ENCODE measurements at places on chromosomes 4 and X.

GRCh38 chr4:77433418-77433733, 172.2 kb upstream of the CXCL13 start:
- DNase-seq: no peak

DNA sequence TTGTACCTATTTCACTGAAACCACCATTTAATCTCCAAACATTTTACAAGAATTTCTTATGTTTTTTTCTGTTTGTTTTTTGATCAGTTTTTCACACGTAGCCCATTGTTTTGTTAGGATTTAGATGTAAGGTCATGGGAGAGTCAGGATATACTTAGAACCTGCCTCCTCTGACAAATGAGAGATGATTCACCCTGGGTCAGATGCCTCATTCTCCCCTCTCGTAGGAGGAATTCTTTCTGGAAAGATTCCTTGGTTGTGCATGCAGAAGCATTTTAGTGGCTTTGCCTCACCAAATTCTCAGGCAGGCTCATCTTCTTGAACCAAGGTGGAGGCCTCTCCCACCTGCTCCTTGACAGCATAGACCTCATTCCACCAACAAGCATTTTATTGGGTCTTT, 599.3 kb downstream of the SPRY1 start:
- DNase-seq: no peak

DNA sequence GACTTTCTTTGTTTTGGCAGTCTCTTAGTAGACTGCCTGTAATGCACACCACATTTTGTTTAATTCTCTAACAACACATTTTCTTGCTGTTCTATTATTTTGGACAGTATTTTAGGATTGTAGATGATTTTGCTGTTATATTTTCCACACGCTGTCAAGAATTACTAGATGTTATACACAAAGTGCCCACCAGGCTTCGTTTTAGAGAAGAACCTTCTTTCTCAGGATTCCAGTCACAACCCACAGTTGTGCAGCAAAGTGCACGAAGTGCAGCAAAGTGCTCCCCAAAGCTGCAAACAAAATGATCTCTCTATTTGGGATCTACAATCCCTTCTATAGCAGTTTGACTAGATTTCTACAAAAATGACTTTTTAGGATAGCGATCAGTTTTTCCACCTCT, 2.4 kb downstream of the ZNF141 start:
- DNase-seq: no peak

- DNase-seq: no peak
Observed at GRCh38 chr4:153603258-153603657, 80.8 kb upstream of the TLR2 start.

GRCh38 chrX:30572004-30572403, 5.6 kb downstream of the TASL start:
- no peak for DNase-seq

DNA sequence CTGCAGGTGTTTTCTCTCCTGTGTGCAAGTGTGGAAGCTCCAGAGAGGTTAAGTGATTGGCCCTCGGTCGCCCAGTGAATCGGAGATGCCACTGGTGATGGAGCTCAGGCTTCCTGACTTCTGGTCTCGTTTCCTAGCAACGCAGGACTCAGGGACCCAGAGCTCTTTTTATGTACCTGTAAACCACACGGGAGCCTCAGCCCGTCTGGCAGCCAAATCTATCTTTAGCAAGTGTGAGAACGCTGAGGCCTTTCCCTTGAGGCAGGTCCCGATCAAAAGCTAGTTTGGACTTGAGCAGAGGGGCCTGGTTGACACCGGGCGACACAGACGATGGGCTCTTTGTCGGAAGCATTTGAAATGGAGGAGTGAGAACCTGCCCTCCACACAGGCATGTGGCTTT, 116.8 kb downstream of the SORCS2 start:
- no peak for DNase-seq

DNA sequence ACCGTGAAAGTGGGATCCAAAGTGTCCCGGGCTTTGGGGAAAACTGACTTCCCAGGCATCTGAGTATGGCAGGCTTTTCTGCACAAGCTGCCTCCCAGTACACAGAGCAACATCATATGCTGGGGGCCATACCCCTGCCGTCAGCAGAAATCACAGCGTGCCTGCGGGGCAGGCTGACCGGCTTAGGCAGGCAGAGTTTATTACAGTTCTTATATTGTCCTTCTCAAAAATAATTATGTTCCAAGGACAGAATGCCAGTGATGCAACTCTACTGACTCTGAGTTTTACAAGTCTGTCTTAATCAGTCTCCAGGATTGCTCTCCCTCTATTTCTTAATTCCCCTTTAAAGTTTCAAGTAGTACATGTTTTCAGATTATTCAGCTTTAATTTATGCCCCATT, 37.0 kb downstream of the IL21 start:
- DNase-seq: no peak

GRCh38 chr4:162456106-162456505, 292.3 kb upstream of the FSTL5 start:
- no peak for DNase-seq

- DNase-seq: no peak
Observed at GRCh38 chrX:153674219-153674851, 722 bp upstream of the PNCK start.

- DNase-seq: no peak
Observed at GRCh38 chrX:1391370-1391706, 575 bp downstream of the SLC25A6 start.

GRCh38 chrX:95950679-95951078, 734.0 kb upstream of the DIAPH2 start:
- DNase-seq: no peak

- DNase-seq: no peak
Observed at GRCh38 chr4:102586644-102587021, 85.5 kb downstream of the NFKB1 start.

GRCh38 chr4:106607558-106607957, 239.0 kb upstream of the GIMD1 start:
- DNase-seq: no peak

DNA sequence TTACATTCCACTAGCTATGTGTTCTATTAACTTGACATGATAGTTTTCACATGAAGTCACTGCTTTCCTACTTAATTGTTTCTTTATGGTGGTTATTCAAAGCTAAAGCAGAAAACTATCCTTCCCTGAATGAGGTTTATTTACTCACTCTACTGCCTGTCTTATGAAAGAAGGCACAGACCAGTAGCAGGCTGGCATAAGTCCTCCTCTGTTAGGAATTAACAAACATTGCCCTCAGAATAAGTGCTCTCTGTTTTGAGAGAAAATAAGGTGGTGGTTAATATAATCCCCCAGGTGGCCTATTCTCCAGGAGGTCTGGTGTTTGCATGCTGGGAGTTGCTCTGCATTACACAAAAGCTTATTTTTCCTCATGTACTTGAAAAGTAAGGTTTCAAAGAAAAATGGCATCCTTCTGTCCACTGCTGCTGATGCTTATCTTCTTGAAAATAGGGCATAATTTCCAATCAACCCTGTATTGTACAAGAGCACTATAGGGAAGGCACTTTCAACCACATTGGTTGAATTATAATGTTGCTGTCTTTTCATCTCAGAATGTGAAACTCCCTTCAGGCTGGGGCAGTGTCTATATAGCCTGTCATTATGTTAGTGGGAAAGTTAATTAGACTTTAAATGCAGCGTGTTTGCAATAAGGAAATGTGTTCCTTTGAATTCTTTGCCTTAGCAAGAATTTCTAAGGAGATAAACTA, 119.7 kb upstream of the TBC1D9 start:
- DNase-seq: no peak

DNA sequence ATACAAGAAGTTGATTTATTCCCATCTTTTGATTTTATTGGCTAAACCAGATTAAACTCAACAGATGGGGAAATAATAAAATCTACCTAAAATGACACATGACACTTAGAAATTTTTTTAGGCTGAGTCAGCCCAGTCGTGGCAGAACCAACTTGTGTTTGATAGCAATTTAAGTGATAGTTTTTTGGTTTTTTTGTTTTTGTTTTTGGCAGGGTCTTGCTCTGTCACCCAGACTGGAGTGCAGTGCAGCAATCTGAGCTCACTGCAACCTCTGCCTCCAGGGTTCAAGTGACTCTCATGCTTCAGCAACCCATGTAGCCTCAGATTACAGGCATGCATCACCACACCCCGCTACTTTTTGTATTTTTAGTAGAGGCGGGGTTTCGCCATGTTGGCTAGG, 370.3 kb upstream of the NOCT start:
- no peak for DNase-seq

DNA sequence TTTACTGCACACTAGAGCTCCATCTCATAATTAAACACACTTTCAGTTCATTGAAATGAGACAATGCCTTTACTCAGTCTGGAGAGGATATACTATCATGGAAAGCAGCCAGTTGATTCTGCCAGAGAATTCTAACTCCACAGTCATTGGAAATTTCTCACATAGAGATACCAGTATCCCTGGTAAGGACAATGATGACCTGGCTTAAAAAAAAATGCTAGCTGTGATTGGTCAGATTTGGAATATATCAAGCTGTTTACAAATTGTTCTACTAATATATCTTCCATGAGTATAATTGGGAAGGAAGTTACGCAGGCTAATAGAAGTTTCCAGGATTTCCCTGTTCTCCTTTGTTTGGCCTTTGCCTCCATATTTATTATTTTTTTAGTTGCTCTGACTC, 34.5 kb upstream of the TLL1 start:
- no peak for DNase-seq

- no peak for DNase-seq
Observed at GRCh38 chrX:9498236-9498635, 33.4 kb downstream of the TBL1X start.

GRCh38 chr4:113496698-113497097, 264.8 kb downstream of the CAMK2D start:
- DNase-seq: no peak

DNA sequence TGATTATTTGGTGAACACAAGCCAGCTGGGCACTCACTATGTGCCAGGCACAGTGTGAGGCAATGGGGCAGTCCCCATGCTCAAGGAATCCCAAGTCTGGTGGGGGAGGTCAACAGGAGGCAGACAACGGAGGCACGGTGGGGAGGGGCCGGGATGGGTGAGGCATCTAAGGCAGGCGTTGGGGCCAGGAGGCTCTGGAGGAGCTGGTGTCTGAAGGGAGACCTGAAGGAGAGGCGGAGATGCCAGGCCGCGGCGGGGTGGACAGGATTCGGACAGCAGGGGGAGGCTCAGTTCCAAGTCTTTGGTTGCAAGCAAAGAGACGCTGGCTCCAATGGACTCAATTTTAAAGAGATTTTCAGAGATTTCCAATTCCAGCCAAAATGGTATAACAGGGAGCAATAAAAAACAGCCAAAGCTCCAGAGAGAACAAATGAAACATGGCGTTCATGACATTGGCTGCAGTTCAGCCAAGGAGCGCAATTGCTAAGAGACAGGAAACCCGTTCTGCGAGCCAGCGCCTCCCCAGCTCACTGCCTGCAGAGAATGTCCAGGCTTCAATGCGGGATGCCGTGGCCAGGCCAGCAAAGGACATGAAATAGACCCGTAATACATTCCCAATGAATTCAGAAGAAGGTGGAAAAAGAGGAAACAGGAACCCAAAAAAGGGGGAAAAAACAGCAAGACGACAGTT, 105.2 kb upstream of the LRPAP1 start:
- no peak for DNase-seq

GRCh38 chrX:10519278-10519677, 101.1 kb downstream of the MID1 start:
- no peak for DNase-seq

DNA sequence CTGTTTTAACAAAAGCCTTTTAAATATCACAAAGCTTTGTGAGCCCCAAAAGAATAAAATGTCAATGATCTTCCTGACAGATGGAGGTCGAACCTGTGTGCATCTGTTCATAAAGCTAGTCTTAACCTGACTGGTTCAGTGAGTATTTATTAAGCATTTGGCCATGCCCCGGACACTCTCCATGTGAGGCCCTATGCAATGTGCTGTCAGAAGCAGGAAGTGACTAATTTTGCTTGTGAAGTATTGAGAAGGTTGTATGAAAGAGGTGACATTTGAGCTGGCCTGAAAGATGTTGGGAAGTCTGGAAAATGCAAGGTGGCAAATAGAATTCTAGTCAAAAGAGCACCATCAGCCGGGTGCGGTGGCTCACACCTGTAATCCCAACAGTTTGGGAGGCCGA, 171.4 kb downstream of the MSL3 start:
- no peak for DNase-seq

DNA sequence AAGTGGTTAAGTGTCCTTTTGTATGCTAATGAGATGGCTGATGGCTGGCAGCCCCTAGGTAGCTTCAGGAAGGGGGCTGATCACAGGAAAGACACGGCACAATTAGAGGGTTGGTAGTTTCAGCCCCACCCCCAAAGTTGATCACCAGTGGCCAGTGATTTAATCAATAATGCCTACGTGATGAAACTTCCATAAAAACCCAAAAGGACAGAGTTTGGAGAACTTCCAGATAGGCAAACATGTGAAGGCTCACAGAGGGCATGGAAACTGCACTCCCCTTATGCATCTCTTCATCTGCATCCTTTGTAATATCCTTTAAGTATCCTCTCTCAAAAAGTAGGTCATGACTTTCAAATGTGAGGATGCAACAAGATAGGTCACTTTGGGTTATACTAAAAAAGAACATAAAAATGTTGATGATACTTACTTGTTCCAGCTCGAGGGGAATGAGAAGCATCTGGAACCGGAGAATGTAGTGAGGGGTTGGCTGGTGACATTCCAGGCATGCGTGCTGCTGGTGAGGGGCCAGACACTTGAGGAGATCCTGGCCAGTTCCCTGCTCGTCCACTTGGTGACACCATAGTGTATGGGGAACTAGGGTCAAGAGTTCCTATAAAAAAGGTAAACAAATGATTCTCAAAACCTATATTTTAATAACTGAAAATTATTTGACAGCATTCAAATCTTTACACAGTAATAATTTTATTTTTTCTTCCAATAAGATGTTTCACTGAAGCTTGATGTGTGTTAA, 16.7 kb upstream of the CXorf38 start:
- DNase-seq: no peak

- DNase-seq: no peak
Observed at GRCh38 chr4:118034053-118034785, at the start of gene NDST3. Gene NDST3 (plus strand): TSS chr4:118034486. CDS start chr4:118053911, 19,425 bp downstream.

- DNase-seq: no peak
Observed at GRCh38 chrX:24357106-24357505, 3.3 kb upstream of the SUPT20HL1 start.

GRCh38 chr4:168637872-168638756, 141.3 kb downstream of the PALLD start:
- no peak for DNase-seq

DNA sequence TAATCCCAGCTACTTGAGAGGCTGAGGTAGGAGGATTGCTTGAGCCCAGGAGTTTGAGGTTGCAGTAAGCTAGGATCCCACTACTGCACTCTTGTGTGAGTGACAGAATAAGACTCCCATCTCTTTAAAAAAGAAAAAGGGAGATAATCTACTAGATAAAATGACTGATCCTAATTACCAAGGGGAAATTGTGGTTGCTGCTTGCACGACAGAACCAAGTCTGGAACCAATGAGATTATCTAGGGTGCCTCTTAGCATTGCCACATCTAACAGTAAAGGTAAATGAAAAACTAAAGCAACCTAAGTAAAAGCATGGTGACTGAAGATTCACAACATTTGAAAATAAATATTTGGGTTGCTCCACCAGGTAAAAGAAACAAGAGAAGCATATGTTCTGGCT, 185.1 kb downstream of the PDHA2 start:
- no peak for DNase-seq

Measured in stimulated activated CD8-positive, alpha-beta memory T cell treated with anti-CD3 and anti-CD28 coated beads, Interleukin-7, amount 100 ng/mL, for 1 hour (primary cell).